ENCODE measurements at places on chromosomes 16 and 17.
A peak's percentile ranks its signal among the peaks of the same experiment; 100 is the strongest.

DNA sequence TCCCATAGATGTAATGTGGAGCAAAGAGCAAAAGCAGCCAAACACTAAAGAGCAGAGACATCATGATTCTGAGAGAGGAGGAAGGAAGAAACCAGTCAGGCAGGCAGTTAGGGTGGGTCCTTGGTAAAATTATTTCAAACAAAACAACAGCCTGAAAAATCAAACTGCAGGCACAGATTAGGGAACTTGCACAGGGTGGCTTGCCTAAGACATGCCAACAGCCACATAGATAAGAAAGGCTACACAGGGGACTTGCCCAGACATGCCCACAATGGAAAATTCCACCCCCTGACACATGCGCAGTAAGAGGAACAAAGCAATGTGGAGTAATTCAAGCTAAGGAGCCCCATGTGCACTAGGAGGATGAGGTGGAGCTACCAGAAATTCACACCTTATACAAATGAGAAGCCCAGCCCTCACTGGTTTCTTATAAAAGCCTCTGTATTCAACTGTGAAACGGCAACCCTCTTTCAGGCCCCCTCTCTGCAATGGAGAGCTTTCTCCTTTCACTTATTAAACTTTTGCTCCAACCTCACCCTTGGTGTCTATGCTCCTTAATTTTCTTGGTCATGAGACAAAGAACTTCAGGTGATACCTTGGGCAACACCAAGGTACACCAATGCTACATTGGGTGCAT is 7.3 kb upstream of the GAS7 start:
- no peak for DNase-seq

DNA sequence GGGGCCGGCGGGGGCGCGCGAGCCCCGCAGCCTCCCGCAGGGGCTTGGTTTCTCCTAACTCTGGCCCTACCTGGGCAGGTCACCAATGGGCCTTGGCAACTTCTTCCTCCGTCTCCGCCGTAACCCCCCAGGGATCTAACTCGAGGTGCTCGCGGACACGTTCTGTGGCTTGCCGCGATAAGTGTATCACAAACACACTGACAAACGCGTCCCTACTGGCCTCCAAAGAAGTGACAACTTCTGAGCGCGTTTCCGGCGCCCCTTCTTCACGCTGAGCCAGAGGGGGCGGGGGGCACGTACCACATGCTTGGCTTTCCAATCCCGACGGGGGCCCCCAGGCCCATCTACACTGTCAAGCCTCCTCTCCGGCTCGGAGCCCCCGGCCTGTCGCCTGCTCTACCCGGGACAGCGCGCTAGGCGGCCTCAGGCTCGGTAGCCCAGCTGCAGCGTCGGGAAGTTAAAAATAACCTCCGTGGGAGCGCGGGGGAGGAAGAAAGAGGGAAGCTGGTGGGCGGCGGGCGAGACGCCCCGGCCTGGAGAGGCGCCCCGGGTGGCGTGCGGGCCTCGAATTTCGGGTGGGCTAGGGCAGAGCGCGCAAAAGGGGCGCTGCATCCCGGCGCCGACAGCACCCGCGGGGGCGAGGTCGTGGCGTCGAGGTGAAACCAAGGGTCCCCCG is 725 bp upstream of the SPHK1 start:
- peak; percentile 33 for DNase-seq

DNA sequence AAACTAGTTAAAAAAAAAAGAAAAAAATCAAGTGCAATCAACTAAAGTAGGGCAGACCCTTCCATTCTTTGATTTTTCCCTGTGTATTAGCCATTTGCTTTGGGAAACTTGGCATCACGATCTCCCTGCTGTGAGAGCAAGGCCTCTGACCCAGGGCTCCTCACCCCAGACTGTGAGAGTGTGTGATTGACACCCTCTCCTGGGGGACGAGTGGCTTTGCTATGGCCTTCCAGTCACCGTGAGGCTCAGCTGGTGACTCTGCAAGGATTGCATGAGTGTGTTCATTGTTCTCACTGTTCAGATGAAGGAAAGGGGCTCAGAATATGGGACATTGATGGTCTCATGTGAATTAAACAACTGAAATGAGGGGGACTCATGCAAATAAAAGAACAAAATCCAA is 69.0 kb upstream of the BCAR1 start:
- DNase-seq, result no peak

- DNase-seq, result no peak
Measured at GRCh38 chr16:75385507-75386152, 47.7 kb downstream of the CFDP1 start.

GRCh38 chr17:42819939-42820535 is 4.0 kb downstream of the BECN1 start:
- peak; percentile 52 for DNase-seq

GRCh38 chr17:36899250-36900159 is 37.8 kb upstream of the LHX1 start:
- DNase-seq, result no peak

- DNase-seq, result no peak
Measured at GRCh38 chr16:57531635-57532265, 4.6 kb downstream of the CCDC102A start.

GRCh38 chr17:40019140-40019991 is 4.1 kb downstream of the CSF3 start:
- DNase-seq, result no peak

- no peak for DNase-seq
Measured at GRCh38 chr16:81659249-81659648, 119.8 kb upstream of the PLCG2 start.

DNA sequence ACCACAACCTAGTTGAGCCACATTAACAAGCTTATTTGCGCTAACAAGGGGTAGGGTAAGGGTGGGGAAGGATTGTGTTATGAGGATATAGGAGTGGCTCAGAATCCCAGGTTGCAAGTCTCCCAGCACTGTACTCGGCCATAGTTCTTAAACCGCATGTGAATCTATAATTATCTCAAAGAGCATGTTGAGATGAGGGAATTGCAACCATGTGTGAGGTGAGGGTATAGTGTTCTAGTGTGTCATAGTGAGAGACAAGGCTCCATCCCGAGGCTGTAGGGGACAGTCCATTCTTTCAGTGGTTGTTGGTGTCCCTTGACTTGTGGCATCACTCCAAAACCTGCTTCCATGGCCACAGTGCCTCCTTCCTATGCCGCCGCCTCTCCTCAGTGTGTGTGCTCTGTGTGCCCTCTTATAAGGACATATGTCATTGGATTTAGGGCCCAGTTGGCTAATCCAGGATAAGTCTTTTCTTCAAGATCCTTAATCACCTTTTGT is 22.7 kb upstream of the ATP5MC1 start:
- DNase-seq, result no peak

GRCh38 chr16:74070237-74070636 is 226.4 kb upstream of the PSMD7 start:
- no peak for DNase-seq

DNA sequence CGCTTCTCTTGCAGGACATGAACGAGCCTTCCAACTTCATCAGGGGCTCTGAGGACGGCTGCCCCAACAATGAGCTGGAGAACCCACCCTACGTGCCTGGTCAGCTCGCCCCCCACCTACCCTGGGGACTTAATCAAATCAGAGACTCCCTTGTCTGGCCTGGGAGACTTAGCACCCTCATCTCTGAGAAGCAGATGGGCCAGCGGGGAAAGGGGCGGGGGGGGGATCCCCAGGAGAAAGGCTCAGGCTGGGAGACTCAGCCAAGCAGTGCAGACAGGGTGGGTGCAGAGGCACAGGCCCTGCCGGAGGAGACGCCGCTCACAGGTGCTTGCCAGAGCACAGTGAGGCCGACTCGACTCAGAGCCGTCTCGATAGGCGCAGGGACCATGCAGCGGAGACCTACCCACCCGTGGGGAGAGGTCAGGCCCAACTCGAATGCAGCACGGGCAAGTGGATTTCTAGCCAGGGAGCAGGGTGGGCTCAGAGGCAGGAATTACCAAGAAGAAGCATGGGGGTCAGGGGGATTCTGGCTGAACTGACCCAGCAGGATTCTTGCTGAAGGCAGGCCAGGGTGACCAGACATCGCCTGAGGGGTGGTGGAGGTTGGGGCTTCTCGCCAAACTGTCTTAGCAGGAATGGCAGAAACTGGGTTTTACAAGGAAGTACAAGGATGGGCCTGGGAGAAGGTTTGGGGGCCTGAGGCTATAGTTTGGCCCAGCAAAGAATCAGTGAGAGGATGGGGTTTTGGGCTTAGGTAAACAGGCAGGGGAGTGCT is 9.7 kb downstream of the GAA start:
- no peak for DNase-seq

- DNase-seq, result no peak
Measured at GRCh38 chr17:65685110-65685509, 123.7 kb upstream of the AXIN2 start.

GRCh38 chr17:82400830-82401229 is 17.3 kb upstream of the HEXD start:
- peak; percentile 43 for DNase-seq

DNA sequence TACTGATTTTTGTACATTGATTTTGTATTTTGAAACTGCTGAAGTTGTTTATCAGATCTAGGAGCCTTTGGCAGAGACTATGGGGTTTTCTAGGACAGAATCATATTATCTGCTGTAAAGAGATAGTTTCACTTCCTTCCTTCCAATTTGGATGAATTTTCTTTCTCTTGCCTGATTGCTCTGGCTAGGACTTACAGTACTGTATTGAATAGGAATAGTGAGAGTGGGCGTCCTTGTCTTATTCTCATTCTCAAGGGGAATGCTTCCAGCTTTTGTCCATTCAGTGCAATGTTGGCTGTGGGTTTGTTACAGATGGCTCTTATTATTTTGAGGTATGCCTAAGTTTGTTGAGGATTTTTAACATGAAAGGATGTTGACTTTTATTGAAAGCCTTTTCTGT is 290.1 kb downstream of the MAP2K4 start:
- no peak for DNase-seq

- no peak for DNase-seq
Measured at GRCh38 chr17:74877592-74878548, 5.1 kb upstream of the FDXR start.

GRCh38 chr17:50817838-50818237 is 17.5 kb upstream of the WFIKKN2 start:
- no peak for DNase-seq

DNA sequence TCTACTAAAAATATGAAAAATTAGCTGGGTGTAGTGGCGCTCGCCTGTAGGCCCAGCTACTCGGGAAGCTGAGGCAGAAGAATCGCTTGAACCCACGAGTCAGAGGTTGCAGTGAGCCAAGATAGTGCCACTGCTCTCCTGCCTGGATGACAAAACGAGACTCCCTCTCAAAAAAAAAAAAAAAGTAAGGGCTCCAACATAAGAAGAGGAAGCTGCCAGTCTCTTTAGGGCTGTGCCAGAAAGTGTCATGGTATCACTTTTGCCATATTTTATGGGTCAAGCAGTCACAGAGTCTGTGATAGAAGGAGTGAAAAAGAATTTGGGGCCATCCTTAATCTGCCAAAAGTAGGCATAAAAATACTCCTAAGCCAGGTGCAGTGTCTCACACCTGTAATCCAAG is 1.4 kb upstream of the PIPOX start:
- DNase-seq, result no peak

GRCh38 chr17:9473711-9474110 is 101.9 kb downstream of the STX8 start:
- no peak for DNase-seq

DNA sequence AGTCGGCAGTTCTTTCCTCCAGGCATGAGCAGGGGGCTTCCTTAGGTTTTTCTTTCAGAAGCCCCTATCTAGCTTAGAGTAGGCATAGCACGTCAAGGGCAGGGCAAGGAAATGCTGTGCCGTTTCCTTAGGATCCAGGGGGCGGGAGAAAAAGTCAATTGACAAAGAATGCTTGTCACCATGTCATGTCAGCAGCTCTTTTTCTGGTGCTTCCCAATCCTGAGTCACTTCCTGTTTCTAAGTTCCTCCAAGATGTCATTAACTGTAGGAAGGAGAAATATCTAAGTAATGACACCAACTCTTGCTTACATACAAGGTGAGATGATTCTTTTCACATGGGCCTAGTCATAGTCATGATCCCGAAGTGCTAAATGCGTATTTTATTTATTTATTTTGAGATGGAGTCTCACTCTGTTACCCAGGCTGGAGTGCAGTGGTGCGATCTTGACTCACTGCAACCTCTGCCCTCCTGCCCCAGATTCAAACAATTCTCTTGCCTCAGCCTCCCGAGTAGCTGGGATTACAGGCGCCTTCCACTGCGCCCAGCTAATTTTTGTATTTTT is 35.2 kb downstream of the GJC1 start:
- DNase-seq, result no peak

DNA sequence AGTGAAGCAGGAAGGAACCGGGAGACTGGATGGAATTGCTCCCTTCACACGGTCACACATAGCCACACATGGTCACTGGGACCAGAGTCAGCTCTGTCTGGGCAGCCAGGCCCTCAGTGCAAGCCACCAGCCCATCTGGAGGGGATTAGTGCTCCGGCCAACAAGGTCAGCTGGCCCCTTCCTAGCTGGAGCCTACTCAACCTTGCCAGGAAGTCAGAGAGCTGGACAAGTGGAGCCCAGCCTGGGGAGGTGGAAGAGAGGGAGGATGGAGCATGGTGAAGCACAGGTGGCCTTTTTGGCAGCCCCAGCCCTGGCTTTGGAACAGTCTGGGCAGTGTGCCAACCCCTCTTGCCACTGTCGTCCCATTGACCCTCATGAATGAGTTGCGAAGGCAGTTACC is 3.7 kb upstream of the CACNA1G start:
- DNase-seq, result no peak

GRCh38 chr16:80015566-80015965 is 415.0 kb upstream of the MAF start:
- DNase-seq, result no peak

GRCh38 chr16:1789643-1790045 is 3.9 kb downstream of the IGFALS start:
- DNase-seq, result no peak

DNA sequence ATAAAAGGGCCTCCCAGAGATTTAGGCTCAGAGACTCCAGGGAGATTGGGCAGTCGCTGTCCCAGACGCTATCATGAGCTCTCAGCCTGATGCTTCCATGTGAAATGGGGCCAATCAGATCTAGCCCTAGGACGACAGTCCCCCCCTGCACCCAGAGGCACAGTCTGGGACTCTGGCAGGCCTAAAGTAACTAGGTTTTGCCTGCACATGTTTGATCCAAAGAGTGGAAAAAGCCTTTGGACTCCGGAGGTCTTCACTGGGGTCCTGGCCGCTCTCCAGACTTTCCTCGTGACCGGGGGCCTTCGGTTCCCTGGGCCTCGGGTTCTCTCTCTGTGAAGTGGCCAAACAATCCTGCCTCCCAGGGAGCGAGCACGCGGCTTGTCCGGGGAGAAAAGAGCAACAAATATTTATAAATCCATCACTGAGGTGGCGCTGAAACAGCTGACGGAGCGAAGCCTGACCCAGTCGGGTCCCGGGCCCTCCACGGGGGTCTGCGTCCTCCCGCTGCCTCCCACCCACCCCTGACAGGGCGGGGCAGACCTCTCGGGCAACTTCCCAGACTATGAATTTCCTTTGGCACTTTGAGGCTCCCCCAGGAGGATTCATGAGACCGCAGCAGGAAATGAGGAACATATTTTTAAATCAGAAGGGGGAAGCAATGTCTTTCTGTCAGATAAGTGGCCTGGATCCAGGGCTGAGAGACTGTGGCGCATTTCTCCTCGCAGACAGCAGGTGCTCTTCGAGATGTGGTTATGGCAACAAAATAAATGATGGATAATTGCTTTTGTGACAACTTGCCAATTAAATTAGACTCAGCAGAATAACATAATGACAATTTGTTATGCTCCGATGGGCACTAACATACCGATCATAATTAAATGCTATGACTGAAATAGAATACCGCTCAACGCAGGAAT is 38.9 kb downstream of the MRPS23 start:
- DNase-seq, result no peak

GRCh38 chr17:78647032-78647431 is 69.8 kb upstream of the DNAH17 start:
- DNase-seq, result no peak

- DNase-seq, result no peak
Measured at GRCh38 chr17:76540381-76541300, 797 bp downstream of the PRCD start.

GRCh38 chr16:67530013-67530939 is 1.6 kb downstream of the RIPOR1 start:
- DNase-seq, result no peak

Measured in activated T-cell treated with anti-CD3 and anti-CD28 coated beads for 24 hours (primary cell).